ENCODE measurements at places on chromosomes 2 and 18.
A peak's percentile ranks its signal among the peaks of the same experiment; 100 is the strongest.

DNA sequence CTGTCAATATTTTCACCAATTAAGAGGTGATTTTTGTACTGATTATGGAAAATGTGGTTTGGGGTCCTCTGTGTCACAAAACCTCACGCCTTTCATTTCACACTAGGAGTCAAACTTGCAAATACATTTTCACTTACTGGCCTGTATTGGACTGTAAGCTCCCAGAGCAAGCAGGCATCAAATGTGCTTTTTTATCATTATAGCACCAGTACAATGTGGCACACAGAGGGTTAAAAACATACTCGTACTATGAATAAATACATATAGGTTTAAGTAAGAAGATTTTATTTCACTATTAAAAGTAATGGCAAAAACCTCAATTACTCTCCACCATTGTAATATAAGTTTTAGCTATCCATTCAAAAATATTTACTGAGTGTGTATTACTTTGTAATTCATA is 56.7 kb downstream of the ABCB11 start:
- DNase-seq = no peak

DNA sequence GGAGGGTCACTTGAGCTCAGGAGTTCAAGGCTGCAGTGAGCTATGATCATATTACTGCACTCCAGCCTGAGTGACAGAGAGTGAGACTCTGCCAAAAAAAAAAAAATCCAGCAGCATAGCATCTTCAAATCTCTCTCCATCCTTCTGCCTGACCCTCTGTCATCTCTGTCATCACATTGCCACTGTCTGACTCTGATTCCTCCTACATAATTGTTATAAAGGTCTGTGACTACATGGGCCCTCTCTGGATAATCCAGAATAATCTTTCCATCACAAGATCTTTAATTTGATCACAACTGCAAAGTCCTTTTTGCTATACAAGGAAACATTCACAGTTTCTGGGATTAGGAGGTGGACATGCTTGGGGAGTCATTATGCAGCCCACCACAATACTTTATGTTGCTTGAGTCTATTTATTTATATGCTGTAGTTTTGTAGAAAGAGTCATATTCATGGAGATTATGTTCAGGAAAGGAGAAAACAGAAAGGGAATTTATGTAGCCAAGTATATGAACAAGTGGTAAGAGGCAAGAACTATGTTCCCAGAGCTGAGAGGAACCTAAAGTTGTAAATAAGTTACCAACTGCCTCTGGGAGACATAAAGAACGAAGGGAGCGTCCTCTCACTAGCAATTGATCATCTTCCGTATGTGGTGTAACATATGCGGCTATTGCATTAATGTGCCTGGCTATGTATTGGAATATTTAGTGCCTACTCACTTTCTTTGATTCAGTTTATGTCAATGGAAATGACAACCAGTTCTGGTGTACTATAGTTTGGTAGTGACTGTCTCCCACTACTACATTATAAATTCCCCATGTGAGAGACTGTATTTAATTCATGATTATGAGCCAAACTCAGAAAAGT is 21.5 kb downstream of the RND3 start:
- no peak for DNase-seq

DNA sequence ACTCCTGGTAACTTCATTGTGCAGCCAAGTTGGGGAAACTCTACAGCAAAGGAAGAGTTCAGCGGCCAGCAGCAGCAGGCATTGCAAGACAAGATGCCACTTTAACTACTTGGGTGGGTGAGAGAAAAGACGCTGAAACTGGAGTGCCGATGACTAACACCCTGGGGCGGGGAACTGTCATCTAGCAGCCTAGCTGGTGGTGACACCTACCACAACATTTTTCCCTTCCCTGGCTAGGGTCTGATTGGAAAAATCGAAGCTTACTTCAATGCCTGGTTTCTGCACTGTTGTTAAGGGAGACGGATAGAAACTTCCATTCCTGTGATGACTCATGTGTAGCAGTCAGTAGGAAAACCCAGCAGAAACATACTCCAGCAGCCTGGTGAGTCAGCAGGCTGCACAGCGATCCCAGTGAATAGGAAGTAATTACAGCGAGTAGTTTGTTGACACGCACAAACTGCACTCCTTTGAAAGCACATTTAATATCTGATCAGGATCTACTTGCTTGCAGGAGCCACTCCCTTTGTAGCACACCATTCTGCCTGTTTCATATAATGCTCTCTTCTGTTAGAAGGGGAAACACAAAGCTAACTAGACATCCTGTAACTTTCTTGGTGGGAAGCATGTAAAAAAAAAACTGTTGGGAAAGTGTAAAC is 62.1 kb upstream of the MAPRE2 start:
- peak; percentile 78 for DNase-seq

GRCh38 chr2:229674830-229675530 is 39.4 kb downstream of the DNER start:
- no peak for DNase-seq

DNA sequence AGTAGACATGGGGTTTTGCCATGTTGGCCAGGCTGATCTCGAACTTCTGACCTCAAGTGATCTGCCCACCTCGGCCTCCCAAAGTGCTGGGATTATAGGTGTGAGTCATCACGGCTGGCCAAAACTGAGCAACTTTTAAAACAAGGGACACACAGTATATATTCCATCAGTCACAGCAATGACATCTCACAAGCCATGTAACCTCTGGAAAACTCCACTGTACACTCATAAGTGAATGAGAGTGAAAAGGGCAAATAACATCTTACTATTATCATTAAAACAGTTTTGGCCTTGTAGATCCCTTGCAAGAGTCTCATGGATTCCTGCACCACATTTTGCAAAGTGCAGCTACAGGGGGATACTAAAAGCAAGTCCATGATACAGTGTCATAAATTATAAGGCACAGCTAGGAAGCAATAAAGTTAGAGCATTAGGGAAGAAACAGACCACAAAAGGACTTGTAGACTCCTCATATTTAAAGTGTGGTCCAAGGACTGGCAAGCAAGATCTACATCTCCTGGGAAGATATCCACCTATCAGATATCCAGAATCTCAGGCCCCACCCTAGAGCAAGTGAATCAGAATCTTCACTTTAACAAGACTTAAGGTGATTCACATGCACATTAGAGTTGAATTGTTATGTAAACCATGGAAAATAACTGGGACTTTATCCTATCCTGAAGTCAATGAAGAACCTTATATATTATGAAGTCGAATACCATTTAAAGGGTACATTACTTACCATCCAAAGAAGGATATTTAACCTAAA is 5.7 kb downstream of the SMC6 start:
- DNase-seq = no peak

- DNase-seq = no peak
Measured at GRCh38 chr2:200352636-200353035, 46.1 kb downstream of the SPATS2L start.

DNA sequence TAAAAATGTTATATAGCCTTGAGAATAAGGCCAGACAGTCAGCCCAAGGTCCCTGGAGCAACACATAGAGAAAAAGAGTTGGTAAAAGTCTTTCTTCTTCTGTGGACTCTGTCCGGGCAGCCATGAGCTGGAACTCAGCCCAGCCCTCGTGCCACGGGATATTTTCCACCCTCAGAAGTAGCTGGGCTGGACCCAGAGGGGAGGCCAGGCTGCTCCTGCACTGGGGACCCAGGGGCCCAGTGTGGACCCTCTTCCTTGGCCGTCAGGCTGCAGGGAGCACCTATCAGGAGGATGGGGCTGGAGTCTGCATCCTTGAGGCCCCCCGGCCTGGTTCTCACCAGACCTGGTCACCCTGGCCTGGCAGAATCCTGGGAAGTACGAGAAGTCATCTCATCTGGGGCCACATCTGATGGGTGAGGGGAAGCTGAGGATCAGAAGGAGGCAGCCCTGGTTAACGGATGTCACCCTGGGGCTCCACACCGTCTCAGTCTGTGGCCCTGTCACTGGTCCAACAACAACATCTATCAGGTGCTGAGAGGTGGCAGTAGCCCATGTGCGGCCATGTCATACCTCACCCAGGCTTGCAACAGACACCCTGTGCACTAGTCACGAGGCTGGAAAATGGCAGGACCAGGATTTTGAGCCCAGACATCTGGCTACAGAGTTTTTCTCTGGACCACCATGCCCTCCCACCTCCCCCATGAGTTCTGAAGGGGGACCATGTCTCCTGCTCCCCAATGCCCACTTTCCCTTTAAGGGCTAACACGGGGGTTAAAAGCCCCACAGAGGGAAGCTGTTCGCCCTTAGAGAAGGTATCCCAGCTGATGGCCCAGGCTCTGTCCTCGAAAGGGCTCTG is 33.0 kb downstream of the SDC1 start:
- no peak for DNase-seq

GRCh38 chr2:241122376-241123002 is 20.4 kb upstream of the MTERF4 start:
- DNase-seq = no peak

DNA sequence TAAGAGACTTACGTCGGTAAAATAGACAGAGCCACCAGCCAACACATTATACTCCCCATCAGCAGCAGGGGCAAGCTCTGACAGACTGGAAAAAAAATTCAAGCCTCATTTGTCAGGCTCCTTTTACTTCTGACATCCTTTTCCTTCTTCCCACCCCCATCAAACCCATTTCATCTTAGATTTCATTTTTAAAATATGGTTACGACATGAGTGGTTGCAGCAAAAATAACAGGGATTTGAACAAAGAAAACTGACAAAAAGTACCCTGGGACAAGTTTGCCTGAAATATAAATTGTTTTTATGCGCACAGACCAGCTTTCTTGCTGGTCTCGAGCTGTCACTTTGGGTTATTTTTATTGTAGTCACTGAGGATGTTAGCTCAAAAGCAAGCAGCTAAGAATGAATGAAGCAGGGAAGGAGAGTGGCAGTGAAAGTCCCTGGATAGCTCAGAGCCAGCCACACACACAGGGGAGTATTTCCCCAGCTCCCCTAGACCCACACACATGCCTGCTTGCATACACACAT is 30.7 kb upstream of the LINC00305 start:
- DNase-seq = no peak

- no peak for DNase-seq
Measured at GRCh38 chr2:85753035-85753524, 711 bp upstream of the ATOH8 start.

DNA sequence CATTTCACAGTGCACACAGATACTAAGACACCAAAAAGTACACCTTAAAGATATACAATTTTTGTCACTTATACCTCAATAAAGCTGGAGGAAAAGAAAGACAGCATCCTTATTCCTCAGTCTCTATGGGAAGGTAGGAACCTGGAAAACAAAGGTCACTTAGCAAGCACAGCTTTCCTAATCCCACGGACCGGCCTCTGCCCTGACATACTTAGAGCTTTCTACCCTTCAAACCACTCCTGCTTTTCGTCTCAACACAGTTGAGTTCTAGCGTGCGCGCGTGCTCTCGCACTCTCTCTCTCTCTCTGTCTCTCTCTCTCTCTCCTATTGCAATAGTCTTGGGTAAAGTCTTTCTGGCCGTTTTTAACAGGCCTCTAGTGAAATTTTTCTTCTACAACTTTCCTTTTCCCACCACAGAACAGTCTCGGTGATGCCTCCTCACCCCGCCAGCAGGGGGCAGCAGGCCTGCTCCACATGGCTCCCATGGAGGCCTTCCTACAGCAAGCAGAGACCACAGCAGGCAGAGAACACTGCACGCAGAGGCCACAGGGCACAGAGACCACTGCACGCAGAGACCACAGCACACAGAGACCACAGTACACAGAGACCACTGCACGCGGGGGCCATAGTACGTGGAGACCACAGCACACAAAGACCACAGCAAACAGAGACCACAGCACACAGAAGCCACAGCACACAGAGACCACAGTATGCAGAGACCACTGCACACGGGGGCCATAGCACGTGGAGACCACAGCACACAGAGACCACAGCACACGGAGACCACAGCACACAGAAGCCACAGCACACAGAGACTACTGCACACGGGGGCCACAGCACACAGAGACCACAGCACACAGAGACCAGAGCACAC is 106.9 kb downstream of the FBXO15 start:
- DNase-seq = no peak

GRCh38 chr2:240672701-240673190 is 9.9 kb downstream of the AQP12B start:
- no peak for DNase-seq

DNA sequence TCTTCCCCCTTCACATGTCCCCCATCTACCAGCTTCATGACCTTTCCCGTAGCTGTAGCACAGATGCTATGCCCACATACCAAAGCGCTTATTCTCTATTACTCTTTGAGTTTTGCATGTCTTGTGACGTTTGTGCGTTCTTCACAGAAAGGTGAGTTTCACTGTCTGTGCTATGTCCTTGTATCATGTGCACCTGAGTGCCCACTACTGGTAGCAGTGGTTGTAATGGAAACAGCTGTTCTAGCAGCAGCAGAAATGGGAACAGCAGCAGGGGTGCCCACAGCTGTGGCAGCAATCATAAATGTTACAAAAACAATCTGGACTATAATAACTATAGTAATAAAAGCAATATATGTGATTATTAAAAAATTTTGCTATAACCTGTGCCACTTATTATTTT is 127.1 kb downstream of the STK39 start:
- no peak for DNase-seq
